ENCODE measurements at places on chromosomes 2 and 18. TPM values are rescaled to one million over a fixed set of nuclear protein-coding genes. Genes with fewer than 3 reads are reported as not detected.

BCL2 gene
- 4.6 TPM for total RNA-seq

UGT1A7 gene
- total RNA-seq, result not detected

PLGLB1 gene
- 2.2 TPM for total RNA-seq

HSPD1 gene
- 147 TPM for total RNA-seq

AMER3 gene
- total RNA-seq, result not detected

Data from articular chondrocyte of knee joint (primary cell).